ENCODE measurements at places on chromosomes 4 and X. TPM values are rescaled to one million over a fixed set of nuclear protein-coding genes. Genes with fewer than 3 reads are reported as not detected.

The PRR32 gene
- not detected for total RNA-seq

The PRRG3 gene
- total RNA-seq, result not detected

The MSMO1 gene
- total RNA-seq, result 42.3 TPM

The MID1 gene
- total RNA-seq, result 1.1 TPM

The ADH1B gene
- not detected for total RNA-seq

The CPE gene
- not detected for total RNA-seq

The MSANTD1 gene
- total RNA-seq, result 0.43 TPM

The CTAG1B gene
- not detected for total RNA-seq

The UGT2A3 gene
- total RNA-seq, result not detected

The TRIM75 gene
- total RNA-seq, result not detected

The PABPC1L2B gene
- not detected for total RNA-seq

The CT45A1 gene
- total RNA-seq, result not detected

The PLAC8 gene
- total RNA-seq, result 88.7 TPM

The FAM47A gene
- total RNA-seq, result not detected

The SFRP2 gene
- not detected for total RNA-seq

The WFS1 gene
- total RNA-seq, result 1.8 TPM

The REST gene
- 41.2 TPM for total RNA-seq

The APELA gene
- total RNA-seq, result not detected

The VSIG4 gene
- not detected for total RNA-seq

The TMEM154 gene
- 12.2 TPM for total RNA-seq

The NXF2 gene
- total RNA-seq, result not detected

The PRDM8 gene
- 2.8 TPM for total RNA-seq

The GPR34 gene
- total RNA-seq, result 0.52 TPM

The CT55 gene
- not detected for total RNA-seq

The CXCL6 gene
- not detected for total RNA-seq

The USP53 gene
- total RNA-seq, result 14.4 TPM

The GIMD1 gene
- total RNA-seq, result not detected

The GABRG1 gene
- total RNA-seq, result not detected

The PCDH10 gene
- total RNA-seq, result not detected

The HSFX4 gene
- total RNA-seq, result not detected

The PHOX2B gene
- not detected for total RNA-seq

The CLIC2 gene
- total RNA-seq, result not detected

The HSD17B13 gene
- not detected for total RNA-seq

The SPATA4 gene
- not detected for total RNA-seq

The FDCSP gene
- total RNA-seq, result not detected

The HTT gene
- total RNA-seq, result 54.2 TPM

The TAF7L gene
- total RNA-seq, result not detected

The PAGE2B gene
- total RNA-seq, result not detected

The GAGE12H gene
- not detected for total RNA-seq

The CFI gene
- not detected for total RNA-seq

The SMIM10 gene
- 1.7 TPM for total RNA-seq

The GAGE12F gene
- total RNA-seq, result not detected

The MFAP3L gene
- 0.85 TPM for total RNA-seq

The STK26 gene
- total RNA-seq, result 75.4 TPM

The PROM1 gene
- total RNA-seq, result 0.22 TPM

The SHOX gene
- not detected for total RNA-seq

The PNCK gene
- 1.1 TPM for total RNA-seq

The CAMK2D gene
- total RNA-seq, result 66.1 TPM

The NLGN4X gene
- total RNA-seq, result not detected

The KIT gene
- 0.27 TPM for total RNA-seq

The FAM236B gene
- total RNA-seq, result not detected

The TMPRSS11A gene
- not detected for total RNA-seq

The PCDH19 gene
- not detected for total RNA-seq

The STPG2 gene
- total RNA-seq, result 0.18 TPM

The DDIT4L gene
- total RNA-seq, result 0.63 TPM

The PHF8 gene
- 41.3 TPM for total RNA-seq
